ENCODE measurements at places on chromosomes 1 and 21.
A peak's percentile ranks its signal among the peaks of the same experiment; 100 is the strongest.

- DNase-seq: no peak
Observed at GRCh38 chr1:218502383-218502782, 157.2 kb downstream of the TGFB2 start.

DNA sequence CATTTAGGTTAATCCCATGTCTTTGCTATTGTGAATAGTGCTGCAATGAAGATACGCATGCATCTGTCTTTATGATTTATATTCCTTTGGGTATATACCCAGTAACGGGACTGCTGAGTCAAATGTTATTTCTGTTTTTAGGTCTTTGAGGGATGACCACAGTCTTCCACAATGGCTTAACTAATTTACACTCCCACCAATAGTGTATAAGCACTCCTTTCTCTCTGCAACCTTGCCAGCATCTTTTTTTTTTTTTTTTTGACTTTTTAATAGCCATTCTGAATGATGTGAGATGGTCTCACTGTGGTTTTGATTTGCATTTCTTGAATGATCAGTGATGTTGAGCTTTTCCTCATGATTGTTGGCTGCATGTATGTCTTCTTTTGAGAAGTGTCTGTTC, 33.5 kb downstream of the ASH1L start:
- no peak for DNase-seq

DNA sequence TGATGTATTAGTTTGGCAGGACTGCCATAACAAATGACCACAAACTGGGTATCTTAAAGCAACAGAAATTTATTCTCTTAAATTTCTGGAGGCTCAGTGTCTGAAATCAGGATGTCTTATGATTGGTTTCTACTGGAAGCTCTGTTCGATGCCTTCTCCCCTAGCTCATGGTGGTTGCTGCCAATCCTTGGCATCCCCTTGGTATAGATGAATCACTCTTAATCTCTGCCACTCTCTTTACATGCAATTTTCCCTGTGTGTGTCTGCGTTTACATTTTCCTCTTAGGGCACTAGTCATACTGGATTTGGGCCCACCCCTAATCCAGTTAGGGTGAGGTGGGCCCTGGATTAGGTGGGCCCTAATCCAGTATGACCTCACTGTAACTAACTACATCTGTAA, 54.7 kb upstream of the MPC2 start:
- no peak for DNase-seq

- peak; percentile 47 for DNase-seq
Observed at GRCh38 chr1:11838349-11839272, 9.0 kb downstream of the NPPA start.

- peak; percentile 74 for DNase-seq
Observed at GRCh38 chr1:5980314-5981008, 11.8 kb downstream of the NPHP4 start.

GRCh38 chr1:115325874-115326273, 12.2 kb downstream of the NGF start:
- DNase-seq: peak; percentile 70

Measured in fibroblast of skin of right biceps (primary cell).